ENCODE measurements at places on chromosomes 7 and 10.
A peak's percentile ranks its signal among the peaks of the same experiment; 100 is the strongest.

DNA sequence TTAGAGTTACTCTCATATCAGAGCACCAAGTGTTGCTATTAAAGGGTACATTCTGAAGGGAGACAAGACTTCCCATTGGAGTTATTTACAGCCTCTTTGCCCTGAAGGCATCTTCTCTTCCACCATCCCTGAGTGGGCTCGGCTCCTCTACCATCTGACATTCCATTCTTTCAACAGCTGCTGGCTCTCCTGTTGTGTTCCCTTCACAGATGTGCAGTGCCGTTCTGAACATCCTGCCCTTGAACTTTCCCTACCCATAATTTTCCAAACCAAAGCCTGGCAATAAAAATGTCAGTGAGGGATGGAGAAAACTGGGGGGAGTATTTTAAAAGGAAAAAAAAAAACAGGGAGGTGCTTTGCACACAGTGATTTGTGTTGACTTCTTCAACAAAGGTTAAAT lies 392.9 kb downstream of the KCNMA1 start:
- DNase-seq = no peak

DNA sequence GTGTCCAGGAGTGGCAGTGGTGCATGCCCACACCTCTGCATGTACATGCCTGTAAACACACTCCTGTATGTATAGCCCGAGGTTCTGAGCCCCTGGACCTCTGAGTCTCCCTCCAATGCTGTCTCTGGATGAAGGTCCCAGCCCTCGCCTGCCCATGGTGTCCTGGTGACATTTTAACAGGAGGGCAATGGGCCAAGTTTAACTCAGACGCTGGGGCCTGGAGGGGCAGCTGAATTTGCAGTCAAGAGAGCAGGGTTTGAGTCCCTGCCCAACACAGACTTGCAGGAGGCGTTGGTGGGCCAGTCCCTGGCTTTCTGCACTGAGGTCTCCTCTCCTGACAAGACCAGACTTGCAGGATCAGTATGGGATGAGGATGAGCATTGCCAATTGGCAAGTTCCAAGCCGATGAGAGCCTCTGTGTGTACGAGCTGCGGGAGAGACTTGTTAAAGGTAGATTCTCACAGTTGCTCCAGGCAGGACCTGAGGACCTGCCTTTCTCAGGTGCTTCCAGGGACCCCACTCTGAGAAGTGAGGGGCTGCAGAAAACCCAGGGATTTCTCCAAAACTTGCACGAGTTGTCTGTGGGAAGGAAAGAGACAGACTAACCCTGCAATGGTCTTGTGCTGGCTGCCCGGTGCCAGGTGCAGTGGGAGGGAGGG lies 141.9 kb downstream of the ELFN1 start:
- DNase-seq = no peak

GRCh38 chr7:12961910-12962480 lies 274.6 kb downstream of the ARL4A start:
- no peak for DNase-seq

DNA sequence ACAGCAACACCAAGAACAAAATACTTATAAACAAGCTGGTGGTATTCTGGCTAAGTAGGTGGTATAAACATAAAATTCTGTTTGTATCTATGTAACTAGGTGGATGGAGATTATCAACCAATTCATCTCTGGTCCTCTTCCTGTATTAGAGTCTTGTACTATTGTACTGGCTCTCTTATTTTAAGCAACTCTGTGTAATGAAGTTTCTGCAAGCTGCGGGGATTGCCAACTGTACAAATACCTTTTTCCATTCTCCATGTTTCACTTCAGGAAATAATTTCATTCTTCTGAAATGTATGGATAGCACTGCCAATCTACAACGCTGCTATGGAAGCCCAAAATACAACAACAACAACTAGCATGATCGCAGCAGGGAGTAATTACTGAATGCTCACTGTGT lies 44.8 kb downstream of the JAZF1 start:
- DNase-seq = peak; percentile 21

GRCh38 chr10:42556931-42557330 lies 81.4 kb downstream of the ZNF33B start:
- DNase-seq = no peak

GRCh38 chr7:75689246-75690099 lies 49.3 kb downstream of the HIP1 start:
- no peak for DNase-seq

DNA sequence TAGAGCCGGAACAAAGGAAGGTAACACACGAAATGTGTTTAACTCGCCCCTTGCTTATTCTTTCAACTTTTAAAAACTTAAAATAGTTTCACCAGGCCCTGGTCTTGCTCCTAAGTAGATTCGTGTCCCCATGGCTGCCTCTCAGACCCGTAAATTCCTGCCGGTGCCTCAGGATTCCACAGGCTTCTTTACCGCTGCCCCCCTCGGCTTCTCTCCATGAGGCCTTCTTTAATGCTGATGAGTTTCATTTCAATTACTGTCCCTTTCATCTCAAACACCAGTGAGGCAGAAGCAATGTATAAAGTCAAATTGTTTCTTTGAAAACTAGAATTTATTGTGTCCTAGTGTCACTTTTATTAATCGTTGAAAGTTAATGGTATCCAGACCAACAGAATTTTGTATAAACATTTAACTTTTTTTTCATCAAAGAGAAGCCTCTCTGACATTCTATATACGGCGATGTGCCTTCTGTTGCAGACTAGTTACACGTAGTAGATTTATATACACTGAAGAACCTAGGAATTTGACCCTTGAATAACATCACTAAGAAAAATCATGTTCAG lies 225.2 kb downstream of the C7orf25 start:
- no peak for DNase-seq

- DNase-seq = no peak
These were observed 9.2 kb downstream of the GLCCI1 start for GRCh38 chr7:7977774-7978173.

GRCh38 chr10:12556039-12556438 lies 206.7 kb downstream of the CAMK1D start:
- no peak for DNase-seq

DNA sequence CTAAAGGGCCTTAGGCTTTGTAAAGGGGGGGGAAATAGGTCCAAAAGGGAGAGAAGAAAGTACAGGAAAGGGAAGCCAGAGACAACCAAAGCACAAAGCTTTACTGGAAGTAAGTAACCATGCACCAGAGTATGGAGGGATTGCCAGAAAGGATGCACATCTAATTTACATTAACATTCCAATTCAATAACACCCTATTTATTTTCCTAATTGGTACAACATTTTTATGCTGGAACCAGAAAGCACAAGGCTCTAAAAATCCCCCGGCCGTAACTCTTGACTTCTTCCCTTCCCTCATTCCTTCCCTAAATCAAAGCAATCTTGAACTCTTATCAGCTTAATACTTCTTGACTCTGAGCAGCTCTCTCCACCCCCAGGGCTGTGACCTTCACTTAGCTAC lies 400.0 kb upstream of the CELF2 start:
- DNase-seq = no peak

DNA sequence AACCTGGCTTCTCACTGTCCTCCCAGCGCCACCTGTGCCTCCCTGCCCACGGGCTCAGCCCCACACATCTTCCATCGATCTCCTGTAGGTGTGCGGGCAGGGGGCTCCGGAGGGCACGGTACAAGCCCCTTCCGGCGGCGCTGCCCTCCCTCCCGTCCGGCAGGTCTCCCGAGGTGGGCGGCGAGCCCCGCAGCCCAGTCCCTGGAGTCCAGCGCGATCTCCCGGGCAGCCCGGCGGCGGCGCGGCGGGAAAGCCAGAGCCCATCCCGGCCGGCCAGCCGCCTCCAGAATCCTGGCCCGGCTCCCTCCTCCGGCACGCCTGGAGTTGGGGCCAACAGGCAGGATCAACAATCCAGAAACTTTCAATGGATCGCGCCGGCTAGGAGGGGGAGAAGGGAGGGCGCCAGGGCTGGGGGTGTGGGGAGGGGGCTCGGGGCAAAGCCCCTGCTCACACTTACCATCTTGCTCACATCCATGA lies 100.1 kb downstream of the HIP1 start:
- DNase-seq = no peak

DNA sequence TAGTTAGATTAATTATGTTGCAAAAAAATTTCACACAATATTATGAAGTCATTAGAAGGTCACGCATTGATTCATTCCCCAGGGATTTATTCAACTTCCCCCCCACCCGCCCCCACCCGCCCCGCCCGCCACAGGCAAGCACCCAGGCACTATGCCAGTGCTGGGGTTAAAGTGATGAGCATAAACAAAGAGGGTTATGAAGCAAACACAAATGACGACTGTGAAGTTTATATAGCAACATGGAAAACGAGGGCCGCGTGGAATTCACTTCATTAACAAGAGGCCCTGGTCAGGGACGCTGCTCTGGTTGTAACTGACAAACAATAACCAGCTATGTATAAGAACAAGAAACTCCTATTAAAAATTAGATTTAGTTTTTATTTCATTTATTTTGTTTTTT lies 656.5 kb upstream of the COBL start:
- peak; percentile 65 for DNase-seq

DNA sequence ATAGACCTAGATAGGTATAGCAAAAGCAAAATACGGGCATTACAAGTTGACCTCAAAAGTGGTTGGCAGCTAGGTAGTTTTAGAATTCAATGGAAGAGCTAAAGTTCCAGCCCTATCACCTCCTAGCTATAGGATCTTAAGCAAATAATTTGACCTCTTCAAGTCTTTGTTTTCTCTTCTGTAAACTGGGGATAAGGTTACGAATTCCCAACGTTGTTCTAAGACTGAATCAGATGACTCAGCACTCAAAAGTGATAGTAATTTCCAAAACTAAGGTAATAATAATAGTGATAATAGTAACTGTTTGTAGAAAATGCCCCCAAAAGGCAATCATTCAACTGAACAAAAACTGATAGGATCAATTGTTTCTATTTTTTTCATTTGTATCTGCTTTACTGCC lies 445.2 kb downstream of the KCNMA1 start:
- DNase-seq = no peak

DNA sequence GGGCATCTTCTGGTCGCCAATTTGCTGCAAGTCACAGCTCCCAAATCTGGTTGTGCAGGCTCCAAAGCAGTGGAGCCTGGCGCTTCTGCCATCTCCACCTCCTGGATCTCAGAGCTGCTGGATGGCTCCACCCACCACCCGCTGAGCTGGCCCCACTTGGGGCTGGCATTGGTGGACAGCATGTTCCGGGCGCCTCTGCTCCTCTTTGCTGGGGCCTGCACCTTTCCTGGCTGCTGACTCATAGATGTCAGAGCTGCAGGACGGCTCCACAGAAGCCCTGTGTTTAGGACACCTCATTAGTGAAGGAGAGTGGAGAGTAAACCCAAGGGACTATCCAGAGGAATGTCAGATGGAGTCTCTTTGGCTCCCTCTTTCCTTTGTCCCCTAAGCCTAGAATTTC lies 27.4 kb downstream of the MAPK8 start:
- DNase-seq = no peak

All from COR-L47 (cell line).